ENCODE measurements at places on chromosomes 3 and 15.

GRCh38 chr15:84633311-84634227 lies 20.5 kb downstream of the WDR73 start:
- DNase-seq = no peak

DNA sequence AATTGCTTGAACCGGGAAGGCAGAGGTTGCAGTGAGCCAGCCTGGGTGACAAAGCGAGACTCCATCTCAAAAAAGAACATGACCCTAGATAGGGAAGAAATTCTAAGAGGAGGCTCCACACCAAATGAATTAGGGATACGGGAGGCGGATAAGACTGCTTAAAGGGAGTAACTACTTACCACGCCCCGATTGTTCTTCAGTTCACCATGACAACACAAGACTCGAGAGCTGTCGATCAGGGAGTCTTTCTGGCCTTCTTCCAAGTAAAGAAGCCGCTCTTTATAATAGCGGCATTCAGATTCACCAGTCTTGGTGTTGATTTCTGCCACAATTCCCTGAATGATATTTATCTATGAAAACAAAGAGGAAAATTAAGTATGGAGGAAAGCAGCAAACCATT lies 53.9 kb upstream of the TASOR start:
- no peak for DNase-seq

GRCh38 chr15:74430510-74430951 lies 3.2 kb downstream of the SEMA7A start:
- no peak for DNase-seq

DNA sequence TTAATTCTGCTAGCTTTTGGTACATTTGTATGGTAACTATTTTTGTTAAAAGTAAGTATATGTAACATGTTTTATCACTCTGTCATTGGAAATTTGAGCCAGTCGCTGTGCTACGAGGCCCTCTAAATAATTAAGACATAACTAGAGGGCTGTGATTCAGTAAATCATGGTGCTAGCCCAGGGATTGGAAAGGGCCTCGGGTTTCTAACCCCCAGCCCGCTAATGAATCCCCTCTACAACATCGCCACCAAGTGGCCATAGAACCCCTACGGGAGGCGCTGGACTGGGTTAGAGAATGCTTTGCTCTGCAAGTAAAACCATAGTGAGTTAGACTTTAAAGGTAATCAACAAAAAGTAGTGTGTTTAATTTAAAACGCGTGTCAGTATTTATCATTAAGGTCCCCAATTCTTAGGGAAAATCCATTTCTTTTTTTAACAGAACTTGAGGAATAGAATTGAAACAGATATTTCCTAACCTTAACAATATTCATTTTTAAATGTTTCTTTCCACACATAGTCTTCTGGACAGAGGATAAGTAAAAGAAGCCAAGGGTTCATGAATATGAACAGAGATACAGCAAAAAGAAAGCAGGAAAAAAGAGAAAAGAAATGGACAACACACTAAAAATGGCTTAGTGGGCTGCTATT lies 744.7 kb downstream of the EPHA3 start:
- DNase-seq = peak; percentile 24

DNA sequence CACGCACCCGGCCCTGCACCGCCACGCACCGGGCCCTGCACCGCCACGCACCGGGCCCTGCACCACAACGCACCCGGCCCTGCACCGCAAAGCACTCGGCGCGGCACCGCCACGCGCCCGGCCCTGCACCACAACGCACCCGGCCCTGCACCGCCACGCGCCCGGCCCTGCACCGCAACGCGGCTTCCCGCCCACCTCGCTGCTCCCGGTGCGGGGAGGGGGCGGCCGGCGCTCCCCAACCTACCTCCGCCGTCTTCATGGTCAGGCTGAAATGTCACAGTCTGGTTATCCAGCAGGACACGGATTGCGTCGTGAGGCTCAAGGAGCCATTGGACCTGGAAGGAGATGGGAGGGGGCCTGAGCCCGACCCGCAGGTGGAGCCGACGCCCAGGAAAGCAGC lies 41.8 kb downstream of the MUC20 start:
- no peak for DNase-seq

DNA sequence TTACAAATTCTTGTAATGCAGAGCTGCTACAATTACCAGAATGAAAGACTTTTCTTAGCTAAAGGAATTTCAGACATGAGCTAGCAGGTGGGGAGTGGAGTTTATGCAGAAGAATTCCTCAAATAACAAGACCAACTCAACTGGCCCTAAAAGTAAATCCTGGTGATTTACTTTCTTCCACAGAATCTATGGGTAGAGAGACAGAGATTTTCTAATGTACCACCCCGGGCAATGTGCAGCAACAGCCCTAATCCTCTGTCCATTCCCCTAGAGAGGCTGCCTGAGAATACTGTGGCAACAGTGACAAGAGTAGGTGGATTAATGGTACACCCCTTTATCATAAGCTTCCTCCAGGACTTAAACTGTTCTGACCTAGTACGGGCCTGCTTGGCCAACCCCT lies 55.2 kb downstream of the AQR start:
- DNase-seq = no peak

DNA sequence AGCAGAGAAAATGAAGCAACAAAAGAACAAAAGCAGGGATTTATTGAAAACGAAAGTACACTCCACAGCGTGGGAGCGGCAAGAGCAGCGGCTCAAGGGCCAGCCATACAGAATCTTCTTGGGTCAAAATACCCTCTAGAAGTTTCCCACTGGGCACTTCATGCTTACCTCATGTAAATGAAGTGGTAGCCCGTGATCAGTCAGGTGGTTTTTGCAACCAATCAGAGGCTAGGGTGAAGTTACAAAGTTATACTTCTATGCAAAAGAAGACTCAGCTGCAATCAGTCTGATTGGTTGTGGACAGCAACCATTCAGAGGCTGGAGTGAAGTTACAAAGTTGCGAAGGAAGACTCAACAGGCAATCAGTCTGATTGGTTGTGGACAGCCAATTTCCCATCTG lies 37.8 kb upstream of the TRH start:
- DNase-seq = peak; percentile 69

GRCh38 chr15:100914876-100915275 lies 4.3 kb upstream of the LRRK1 start:
- peak; percentile 71 for DNase-seq

- DNase-seq = no peak
Measured at GRCh38 chr3:35658686-35659085, 19.4 kb downstream of the ARPP21 start.

GRCh38 chr15:60673918-60674558 lies 195.1 kb upstream of the ICE2 start:
- peak; percentile 98 for DNase-seq

- DNase-seq = no peak
Measured at GRCh38 chr3:16596352-16597032, 8.7 kb downstream of the DAZL start.

DNA sequence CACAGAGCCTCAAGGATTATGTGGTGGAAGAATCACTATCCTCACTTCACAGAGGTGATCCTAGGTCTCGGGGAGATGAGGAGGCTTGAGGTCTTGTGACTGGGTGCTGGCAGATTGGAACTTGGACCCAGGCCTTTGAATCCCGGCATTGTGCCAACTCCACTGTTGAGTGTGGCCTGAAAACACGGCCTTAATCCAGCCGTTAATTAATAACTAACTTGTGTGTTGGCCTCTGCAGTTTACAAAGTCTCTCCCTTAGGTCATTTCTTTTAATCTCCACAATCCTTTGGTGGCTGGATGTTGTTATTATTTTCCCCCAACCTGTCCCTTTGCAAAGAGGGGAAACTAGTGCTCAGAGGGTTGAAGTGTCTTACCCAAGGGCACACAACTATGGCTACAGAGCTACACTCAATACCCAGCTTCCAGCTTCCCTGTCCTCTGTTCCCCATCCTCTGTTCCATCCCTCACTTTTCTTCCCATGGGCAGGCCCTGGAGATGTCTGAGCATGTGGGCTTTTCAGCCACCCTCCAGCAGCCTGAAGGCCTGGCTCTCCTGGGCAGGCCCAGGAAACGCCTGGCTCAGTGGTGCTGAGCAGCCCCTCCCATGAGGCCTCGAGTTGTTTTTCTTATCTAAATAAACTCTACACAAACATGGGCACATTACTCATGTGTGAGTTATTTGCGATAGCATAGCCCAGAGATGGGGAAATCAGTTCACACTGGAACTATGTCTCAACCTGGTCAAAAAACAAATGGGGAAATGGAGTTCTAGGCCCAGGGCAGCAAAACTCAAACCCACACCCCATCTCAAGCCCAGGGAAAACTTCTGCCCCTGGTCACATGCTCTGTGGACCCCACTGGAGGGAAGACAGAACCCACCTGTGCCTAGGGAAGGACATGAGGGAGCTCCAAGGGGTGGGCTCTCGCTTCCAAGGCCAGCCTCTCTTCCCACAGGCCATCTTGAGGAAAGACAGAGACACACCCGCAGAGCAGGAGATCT lies 16.8 kb upstream of the SMAD3 start:
- DNase-seq = peak; percentile 100

- peak; percentile 64 for DNase-seq
Measured at GRCh38 chr15:73052653-73053397, 562 bp downstream of the NEO1 start.

DNA sequence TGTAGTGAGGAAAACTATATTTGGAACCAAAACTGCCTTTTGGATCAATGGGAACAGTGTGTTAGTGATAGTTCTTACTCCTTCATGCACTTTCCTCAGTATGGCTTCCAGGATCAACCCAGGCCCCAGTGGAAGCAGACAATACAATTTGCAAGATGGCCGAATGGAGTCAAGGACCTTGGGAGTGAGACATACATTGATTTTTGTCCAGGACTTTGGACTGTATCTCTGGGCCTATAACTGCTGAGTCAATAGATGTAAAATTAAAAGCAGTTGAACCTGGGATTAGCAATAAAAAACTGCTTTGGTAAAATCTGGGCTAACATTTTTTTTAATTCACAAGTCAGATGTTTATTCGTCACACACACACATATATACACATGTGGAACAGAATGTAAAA lies 1.8 kb downstream of the ARRDC4 start:
- DNase-seq = no peak

- no peak for DNase-seq
Measured at GRCh38 chr3:178676942-178677790, 140.9 kb downstream of the KCNMB2 start.

DNA sequence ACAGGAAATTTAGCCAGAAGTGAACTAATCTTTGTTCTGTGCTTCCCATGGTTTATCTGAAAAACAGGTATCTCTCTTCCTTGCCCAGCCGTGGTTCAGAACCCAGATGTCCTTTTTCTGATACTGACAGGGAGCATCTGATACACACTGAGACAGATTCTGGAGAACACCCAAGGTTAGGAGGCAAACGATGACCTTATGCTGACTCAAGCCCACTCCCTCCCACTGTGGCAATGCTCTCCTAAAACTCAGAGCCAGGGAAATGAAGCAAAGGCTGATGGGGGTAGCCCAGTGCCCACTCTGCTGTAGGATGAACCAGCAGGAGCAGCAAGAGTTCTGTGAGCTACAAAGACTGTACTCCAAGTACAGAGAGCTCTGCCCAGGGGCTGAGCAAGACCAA lies 225.1 kb downstream of the NTRK3 start:
- DNase-seq = no peak

- DNase-seq = no peak
Measured at GRCh38 chr15:51025454-51025846, 69.3 kb downstream of the TNFAIP8L3 start.

DNA sequence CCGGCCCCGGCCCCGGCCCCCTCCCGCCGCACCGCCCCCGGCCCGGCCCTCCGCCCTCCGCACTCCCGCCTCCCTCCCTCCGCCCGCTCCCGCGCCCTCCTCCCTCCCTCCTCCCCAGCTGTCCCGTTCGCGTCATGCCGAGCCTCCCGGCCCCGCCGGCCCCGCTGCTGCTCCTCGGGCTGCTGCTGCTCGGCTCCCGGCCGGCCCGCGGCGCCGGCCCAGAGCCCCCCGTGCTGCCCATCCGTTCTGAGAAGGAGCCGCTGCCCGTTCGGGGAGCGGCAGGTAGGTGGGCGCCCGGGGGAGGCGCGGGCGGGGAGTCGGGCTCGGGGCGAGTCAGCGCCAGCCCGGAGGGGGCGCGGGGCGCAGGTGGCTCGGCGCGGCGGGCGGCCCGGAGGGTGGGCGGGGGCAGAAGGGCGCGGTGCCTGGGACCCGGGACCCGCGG lies 352 bp downstream of the CHRD start:
- DNase-seq = no peak

GRCh38 chr15:62287066-62287857 lies 122.2 kb upstream of the C2CD4B start:
- DNase-seq = no peak

GRCh38 chr3:194110483-194110882 lies 25.5 kb upstream of the HES1 start:
- no peak for DNase-seq

DNA sequence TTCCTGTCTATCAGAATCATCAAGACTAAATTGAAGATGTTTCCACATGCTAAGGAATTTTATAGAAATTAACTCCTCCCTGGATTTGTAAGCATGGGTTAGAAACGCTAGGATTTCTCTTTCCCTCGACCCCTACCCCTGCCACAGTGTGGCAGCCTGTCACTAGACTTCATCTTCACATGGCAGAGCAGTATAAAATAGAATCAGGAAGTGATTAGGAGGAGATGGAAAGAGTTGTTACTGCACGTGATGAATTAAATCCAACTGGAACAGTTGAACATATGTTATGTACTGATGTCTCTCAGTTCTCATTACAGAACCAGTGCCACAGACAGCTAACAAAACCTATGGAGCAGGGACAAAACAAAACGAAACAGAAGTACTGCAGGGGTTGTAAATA lies 130.0 kb upstream of the BNIP2 start:
- DNase-seq = no peak

- DNase-seq = no peak
Measured at GRCh38 chr3:194272861-194273742, 78.0 kb downstream of the CPN2 start.

DNA sequence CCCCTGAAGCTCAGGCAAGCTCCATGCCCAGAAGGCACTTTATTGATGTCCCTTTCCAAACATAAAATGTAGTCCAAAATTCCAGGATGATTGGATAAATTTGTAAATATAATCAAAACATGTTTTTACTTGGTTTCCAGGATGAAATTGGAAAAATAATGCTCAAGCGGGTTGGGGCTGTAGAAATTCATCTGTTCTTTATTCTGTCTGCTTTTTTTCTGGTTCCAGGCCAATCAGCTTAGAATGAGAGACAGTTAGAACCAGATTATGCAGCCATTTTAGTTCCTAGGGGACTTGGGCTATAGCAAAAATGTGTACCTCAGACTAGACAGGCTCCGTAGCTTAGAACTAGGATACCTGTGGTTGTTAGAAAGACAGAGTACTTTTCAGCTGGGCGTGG lies 450.8 kb downstream of the MCTP2 start:
- no peak for DNase-seq

DNA sequence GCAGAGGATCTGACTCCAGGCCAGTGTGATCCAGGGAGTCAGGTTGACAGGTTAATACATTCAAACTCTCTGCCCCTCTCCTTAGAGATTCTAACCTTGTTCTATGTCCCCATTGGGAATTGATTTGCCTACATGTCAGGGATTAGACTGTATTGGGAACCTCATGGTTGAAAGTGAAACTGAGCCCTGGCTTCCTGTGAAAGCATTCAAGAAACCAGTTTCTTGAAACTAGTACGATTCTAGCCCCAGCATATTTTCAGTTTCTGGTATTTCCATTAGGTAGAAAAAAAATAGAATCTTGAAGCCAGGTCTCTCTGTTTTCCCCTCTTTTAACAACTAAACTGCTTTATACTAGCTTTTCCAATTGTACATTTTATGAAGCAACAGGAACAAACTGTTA lies 140.4 kb upstream of the ABI3BP start:
- no peak for DNase-seq

GRCh38 chr15:43346305-43346704 lies 15.9 kb upstream of the LCMT2 start:
- no peak for DNase-seq

- DNase-seq = no peak
Measured at GRCh38 chr3:175672119-175672689, 813.1 kb downstream of the NAALADL2 start.

All from NCI-H226 (cell line).